ENCODE measurements at places on chromosomes 2 and 18.

GRCh38 chr2:209368914-209369313, 54.9 kb upstream of the MAP2 start:
- no peak for DNase-seq

GRCh38 chr2:16635791-16636699, 29.6 kb downstream of the CYRIA start:
- DNase-seq: peak; percentile 82

DNA sequence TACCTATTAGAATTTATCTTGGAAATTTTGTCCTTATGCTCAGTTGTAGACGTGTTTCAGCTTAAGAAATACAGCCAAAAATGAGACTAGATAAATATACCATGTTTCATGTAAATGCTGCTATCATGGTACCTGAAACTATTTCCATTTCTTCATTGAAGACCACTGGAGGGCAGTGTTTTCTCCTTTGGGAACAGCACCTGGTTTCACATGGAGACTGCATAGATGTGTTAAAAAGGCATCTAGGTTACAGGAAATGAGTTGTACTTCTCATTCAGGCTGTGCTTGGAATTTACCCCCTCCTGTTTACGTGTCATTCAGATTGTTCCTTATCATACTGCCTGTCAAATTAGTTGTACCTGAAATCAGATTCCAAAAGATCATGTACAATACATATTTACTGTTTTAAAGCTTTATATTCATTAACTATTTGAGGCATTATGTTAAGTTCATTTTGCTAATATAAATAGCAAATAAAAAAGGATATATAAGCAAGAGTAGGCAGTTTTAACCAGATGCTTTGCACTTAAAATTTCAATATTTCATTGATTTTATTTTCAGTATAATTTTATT, 57.3 kb upstream of the PSMD14 start:
- DNase-seq: peak; percentile 34

DNA sequence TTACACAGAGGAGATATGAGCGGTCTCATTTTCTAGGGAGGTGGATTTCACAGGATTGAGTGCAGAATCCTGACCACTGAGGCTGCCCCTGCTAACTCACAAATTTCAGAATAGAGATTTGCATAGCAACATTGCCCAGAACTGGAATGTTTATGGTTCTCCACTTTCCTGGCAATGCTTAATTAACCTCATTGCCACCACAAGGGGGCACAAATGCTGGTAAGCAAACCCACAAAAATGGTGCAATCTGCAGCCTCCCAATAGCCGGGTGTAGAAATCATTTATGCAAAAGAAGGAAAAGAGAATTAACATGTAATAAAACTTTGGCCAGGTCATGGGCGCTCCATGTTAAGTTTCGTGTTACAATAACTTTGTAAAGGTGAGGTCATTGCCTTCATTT, 112.4 kb downstream of the CYRIA start:
- DNase-seq: peak; percentile 76

DNA sequence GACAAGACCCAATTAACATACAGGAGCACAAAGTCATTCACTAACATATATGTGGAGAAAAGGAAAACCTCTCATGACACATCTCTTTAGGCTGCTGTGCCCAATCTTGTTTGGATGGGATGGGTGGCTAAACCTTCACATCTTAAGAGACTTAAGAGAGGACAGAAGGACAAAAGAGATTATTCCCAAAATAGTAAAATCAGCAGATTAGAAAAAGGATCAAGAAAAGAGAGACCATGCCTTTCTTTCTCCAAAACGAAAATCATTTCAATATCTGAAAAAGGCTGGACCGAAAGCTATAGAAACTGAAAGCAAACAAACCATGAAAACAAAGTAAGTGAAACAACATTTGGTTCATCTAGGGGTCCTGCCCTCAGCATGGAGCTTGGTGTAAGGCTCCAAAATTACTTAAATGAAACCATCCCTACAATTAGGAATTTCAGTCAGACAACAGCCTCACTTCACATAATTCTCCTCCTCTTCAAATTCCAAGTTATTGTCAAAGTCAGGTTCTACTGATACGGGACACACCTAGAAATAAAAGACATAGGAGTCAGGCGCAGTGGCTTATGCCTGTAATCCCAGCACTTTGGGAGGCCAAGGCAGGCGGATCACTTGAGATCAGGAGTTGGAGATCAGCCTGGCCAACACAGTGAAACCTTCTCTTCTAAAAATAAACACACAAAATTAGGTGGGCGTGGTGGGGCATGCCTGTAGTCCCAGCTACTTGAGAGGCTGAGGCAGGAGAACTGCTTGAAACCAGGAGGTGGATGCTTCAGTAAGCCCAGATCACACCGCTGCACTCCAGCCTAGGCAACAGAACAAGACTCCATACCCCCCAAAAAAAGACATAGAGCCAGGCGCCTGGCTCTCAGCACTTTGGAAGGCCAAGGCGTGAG, 5.2 kb downstream of the STARD7 start:
- no peak for DNase-seq

DNA sequence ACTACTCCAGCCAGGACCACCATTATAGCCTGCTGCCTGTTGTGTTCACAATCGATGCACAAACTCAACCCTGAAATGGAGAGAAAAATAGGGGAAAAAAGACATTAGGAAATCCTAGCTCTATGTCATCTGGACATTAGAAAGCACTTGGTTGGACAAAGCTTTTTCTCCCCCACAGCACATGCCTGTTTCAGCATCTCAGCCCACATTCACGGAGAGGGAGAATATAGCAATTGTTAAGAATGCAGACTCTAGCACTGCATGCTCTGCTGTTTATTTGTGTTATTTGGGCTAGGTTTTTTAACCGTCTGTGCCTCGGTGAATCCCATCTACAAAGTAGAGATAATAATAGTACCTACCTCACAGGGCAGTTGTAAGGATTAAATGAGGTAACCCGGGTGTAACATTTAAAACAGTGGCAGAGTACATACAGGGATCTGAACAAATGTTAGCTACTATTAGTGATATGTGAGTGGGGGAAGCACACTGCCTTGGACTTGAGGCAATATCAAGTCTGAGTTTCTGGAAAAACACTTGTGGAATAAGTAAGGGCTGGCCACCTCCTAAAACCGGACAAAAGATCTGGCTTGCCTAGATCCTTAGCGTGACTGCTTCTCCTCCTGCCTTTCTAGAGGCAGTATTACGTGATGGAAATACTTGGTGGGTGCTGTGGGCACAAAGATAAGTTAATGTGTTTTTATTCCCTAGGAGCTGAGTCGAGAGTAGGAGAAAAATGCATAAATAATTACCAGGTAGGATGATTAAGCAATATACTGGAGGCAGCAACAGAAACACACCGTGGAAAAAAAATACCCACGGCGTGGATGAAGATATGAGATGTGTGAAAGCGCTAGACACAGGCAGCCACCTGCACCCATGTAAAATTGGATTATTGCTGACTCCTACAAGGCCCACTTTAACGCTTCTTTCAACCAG, 1.0 kb upstream of the PPP1CB start:
- peak; percentile 47 for DNase-seq
